GM04503 (cell line): ENCODE measurements at places on chromosomes 2 and 18.
A peak's percentile ranks its signal among the peaks of the same experiment; 100 is the strongest.

DNA sequence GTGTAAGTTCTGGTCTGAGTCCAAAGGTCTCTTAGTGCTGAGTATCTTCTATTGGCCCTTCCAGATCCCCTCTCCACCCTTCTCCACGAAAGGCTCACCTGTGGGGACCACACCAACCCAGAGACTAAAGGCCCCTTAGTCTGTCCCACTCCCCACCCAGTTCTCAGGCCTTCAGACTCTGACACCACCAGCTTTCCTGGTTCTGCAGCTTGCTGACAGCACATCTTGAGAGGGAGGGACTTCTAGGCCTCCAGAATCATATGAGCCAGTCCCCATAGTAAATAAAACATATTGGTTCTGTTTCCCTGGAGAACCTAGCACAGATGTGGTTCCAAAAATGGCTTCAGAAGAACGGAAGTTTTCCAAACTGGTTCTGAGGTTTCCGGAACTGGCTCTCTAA, 38.5 kb upstream of the KLF11 start:
- no peak for DNase-seq

GRCh38 chr2:196808083-196808665, 981 bp downstream of the C2orf66 start:
- no peak for DNase-seq

GRCh38 chr18:44895176-44895798, 214.6 kb downstream of the SETBP1 start:
- DNase-seq: no peak

GRCh38 chr18:61829108-61829507, 63.7 kb downstream of the RNF152 start:
- DNase-seq: no peak

DNA sequence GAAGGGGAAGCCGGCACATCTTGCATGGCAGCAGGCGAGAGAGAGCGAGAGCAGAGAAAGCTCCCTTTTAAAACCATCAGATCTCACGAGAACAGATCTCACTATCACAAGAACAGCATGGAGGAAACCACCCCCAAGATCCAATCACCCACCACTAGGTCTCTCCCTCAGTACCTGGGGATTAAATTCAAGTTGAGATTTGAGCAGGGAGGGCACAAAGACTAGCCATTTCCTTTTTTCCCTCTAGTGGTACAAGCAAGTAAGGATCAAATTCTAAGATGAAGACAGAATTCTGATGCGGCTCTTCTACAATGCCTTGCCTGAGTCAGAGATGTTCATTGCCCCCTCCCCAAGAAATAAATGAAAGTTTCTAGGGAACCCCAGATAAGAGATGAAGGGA, 45.6 kb upstream of the ANKRD44 start:
- no peak for DNase-seq

DNA sequence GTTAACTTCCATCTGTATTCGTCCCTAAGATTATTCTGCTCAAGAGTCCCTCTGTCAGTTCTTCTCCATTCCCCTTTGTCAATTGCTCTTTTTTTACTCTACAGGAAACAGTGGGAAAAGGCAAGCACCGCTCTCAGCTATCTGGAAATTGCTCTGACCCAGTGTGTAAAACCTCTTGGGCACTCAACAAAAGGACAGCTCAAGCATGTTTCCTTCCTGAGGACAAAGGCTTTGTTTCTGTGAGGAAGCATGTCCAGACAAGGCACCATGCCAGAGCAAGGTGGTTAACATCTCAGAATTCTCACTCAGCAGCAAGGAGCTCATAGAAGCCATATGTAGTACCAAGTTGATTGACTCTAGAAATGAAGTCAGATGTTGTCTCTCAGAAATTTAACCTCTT, 735.6 kb downstream of the TSN start:
- DNase-seq: no peak

- peak; percentile 35 for DNase-seq
These were observed 52.2 kb downstream of the EIF5B start for GRCh38 chr2:99389371-99389770.

GRCh38 chr2:33929467-33929866, 330.4 kb upstream of the FAM98A start:
- no peak for DNase-seq

DNA sequence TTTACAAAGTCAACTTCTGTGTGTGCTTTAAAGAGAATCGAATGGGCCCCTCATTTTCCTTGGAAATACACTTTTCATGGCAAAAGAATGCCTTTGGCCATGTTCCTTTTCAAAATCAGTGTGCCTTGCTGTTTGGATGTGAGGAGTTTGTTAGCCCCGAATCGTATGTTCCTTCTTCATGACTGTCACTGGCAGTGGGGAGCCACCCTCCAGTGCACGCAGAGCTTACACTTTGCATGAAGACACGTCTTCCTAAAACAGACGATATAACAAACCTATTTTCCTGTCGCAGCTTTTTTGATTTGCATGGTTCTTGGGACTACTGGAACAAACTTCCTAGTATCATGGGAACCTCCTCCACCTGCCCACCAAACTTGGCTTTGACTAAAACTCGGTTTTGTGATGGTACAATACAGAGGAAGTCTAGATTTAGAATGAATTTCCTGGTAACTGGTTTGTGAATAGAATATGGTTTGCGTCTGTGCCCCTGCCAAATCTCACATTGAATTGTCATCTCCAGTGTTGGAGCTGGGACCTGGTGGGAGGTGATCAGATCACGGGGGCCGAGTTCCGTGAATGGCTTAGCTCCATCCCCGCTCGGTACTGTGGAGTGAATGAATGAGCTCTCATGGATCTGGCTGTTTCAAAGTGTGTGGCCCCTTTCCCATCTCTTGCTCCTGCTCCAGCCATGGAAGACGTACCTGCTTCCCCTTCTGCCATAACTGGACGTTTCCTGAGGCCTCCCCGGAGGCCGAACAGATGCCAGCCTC, 194.9 kb downstream of the TWIST2 start:
- DNase-seq: no peak

DNA sequence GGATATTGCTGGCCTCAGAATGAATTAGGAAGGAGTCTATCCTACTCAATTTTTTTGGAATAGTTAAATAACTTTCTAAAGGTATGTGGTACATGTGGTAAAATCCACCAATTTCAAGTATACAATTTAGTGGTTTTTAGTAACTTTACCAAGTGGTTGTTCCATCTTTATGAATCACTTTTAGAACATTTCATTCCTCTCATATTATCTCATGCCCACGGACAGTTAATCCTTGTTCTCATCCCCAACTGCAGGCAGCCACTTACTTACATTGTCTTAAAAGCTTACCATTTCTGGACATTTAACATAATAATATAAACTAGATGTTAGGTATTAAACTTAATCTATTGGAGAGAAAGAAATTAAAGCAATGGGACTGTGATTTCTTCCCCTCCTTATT, 146.3 kb upstream of the ZC3H15 start:
- DNase-seq: no peak

DNA sequence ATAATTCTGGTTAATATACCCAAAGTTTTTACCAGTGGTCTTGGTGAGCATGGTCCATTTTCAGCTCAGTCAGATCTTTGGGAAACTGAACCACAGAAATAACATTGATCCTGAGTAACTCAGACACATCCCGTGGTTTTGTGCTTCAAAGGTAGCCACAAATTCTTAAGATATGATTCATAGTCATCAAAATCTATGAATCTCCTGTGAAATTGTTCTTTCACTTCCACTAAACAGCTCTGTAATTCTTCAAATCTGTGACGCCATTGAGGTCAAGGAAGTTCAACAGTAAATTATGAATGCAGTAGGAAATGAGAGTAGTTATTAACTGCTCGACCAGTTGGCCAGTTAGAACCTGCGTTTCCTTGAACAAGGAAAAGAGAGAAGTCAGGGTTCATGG, 147.3 kb downstream of the IRS1 start:
- peak; percentile 97 for DNase-seq

GRCh38 chr18:46152436-46152807, 48.2 kb downstream of the HAUS1 start:
- no peak for DNase-seq

GRCh38 chr2:65402323-65402722, 30.1 kb downstream of the SPRED2 start:
- no peak for DNase-seq

- no peak for DNase-seq
These were observed 169.4 kb downstream of the TNS1 start for GRCh38 chr2:217833439-217833838.

DNA sequence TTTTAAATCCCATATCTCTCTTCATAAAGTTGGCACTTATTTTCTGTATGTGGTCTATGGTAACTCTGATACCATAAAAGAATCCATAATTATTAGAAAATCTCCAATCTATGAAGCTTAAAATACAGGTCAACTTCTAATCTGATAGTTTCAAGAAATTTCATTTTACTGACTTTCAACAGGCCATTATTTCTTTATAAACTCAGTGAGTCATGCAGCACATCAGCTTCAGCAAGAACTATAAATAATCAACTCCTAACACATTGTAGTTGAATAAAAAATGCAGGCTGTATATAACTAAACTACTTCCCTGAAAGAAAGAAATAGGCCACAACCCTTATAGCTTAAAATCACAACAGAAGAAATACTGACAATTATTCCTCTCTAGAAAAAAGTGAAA, 204.3 kb upstream of the CCDC150 start:
- DNase-seq: no peak

DNA sequence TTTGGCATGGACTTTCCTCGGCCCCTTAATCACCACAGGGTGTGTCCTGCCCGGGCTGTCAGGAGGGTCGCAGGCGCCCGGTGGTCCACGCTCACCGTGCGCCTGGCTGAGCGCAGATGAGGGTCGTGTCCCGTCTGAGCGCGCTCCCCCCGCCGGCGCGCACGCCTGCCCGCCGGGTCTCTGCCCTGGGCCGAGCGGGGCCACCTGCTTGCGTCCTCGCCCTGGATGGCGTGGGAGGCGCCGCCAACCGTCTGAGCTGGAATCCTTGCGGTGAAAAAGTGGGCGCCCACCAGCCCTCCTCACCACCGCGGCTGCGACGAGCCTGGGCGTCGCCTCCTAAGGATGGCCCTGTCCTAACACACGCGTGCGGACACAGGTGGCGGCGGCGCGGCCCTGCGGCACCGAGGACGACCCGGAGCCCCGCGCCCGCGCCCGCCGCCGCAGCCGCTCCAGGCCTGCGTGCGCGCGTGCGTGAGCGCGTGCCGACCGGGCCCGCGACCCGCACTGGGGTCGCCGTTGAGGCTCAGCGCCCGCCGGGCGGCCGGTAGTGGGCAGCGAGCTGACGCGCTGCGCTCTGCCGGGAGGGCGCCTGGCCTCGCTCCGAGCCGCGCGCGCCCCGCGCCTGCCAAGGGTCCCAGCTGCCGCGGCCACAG, 126.6 kb downstream of the ARHGEF4 start:
- no peak for DNase-seq

- DNase-seq: no peak
These were observed 50.6 kb upstream of the YWHAQ start for GRCh38 chr2:9681427-9681817.
